ENCODE measurements at places on chromosomes 7 and 10.
A peak's percentile ranks its signal among the peaks of the same experiment; 100 is the strongest.

GRCh38 chr10:107616463-107617410, 452.2 kb upstream of the SORCS1 start:
- no peak for DNase-seq

DNA sequence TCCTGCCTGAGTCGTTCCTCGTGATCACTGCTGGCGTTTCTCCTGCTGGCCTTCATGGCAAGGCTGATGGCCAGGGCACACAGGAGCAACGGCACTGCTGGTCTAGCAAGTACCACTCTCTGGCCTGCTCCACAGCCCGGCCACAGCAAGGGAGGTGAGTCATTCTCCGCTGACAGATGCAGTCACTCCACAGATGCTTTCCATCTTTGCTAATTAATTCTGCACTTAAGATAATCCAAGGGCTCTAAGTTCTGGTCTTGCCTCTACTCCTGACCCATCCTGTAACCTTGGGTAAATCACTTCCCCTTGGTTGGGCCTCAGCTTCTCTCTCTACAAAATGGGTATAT, 244.4 kb downstream of the RPS24 start:
- DNase-seq = no peak

- no peak for DNase-seq
Observed at GRCh38 chr10:28910956-28911355, 233.6 kb downstream of the BAMBI start.

DNA sequence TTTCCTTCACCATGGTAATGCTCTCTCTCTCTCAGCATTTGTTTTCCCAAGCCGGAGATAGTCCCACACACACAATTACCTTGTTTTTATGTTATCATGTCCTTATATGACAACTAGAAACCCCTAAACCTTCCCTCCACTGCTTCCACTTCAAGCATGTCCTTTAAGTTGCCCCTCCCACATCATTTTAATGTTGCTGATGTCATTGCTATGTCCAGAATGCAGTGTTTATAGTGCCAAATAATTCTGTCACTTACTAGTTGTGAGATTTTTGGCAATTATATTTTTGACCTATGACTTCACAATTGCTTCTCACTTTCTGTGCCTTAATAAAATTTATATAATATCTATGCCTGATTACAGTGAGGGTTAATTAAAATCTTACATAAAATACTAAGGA, 645.9 kb downstream of the XPNPEP1 start:
- DNase-seq = no peak

GRCh38 chr7:48742079-48742798, 182.1 kb upstream of the CDC14C start:
- DNase-seq = no peak

- no peak for DNase-seq
Observed at GRCh38 chr7:20786049-20786412, 655 bp downstream of the SP8 start.

- no peak for DNase-seq
Observed at GRCh38 chr10:97426776-97427570, 982 bp downstream of the PGAM1 start.

GRCh38 chr7:7617550-7617949, 23.0 kb upstream of the UMAD1 start:
- no peak for DNase-seq

- peak; percentile 52 for DNase-seq
Observed at GRCh38 chr10:114874827-114875411, 53.3 kb downstream of the FHIP2A start.

GRCh38 chr7:150721970-150722373, 5.6 kb downstream of the GIMAP1 start:
- DNase-seq = no peak

DNA sequence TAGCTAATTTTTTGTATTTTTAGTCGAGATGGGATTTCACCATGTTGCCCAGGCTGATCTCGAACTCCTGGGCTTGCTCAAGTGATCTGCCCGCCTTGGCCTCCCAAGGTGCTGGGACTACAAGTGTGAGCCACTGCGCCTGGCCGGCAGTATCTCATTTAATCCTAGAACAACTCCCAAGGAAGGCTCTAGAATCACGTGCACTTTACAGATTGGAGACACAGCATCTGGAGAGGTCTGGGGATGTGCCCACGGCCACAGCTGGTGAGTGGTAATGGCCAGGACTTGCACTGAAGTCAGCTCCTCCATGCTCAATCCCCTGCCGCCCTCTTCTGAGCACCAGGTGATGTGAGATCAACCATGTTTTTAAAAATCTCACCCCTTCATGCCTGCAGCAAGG, 43.1 kb downstream of the CARD11 start:
- no peak for DNase-seq

- DNase-seq = no peak
Observed at GRCh38 chr7:135189221-135189662, 18.7 kb upstream of the CYREN start.

- no peak for DNase-seq
Observed at GRCh38 chr7:105830405-105831301, 45.7 kb downstream of the ATXN7L1 start.

DNA sequence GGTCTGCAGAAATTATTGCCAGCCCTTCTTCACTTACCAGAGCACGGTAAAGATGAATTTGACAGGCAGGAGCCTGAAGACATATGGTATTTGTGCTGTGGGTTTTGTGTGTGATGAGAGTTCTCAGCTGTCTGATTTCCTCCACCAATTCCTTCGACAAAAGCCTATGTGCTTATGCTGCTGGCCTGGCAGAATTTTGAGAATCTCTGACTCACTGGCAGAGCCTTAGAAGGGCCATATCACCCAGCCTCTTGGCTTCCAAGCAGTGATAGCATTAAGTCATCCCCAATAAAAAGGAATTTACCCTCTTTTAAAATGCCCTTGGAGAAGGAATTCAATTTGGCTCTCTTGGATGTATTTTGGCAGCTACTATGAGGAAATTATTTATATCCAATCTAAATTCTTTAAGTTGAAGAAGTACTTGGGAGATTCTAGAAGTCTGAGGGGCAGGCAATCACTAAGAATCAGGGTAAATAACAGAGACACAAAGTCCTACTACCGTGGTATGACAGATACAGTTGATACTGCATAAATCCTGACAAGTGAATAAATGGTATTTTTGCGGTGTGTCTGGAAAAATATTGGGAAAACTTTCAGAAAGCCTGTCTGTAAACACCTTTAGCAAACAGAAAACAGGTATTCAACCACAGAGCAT, 68.6 kb upstream of the EFCAB10 start:
- DNase-seq = no peak

DNA sequence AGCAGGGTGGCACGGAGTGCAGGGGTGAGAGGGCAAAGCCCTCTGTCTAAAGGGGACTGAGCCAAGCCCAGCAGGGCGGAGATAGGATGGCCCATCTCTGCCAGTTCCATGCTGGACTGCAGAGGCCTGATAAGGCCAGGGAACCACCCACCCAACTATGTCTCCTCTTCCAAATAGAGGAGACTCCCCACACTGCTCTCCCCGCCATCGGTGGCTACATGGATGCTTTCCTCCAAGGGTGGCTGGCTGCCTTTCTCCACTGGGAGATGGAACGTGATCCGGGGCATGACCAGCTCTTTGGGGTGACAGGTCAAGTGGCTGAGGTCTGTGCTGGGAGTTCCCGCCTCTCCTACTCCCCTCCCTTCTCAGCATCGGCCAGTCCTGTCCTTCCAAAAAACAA, 58.1 kb upstream of the MXI1 start:
- DNase-seq = no peak

DNA sequence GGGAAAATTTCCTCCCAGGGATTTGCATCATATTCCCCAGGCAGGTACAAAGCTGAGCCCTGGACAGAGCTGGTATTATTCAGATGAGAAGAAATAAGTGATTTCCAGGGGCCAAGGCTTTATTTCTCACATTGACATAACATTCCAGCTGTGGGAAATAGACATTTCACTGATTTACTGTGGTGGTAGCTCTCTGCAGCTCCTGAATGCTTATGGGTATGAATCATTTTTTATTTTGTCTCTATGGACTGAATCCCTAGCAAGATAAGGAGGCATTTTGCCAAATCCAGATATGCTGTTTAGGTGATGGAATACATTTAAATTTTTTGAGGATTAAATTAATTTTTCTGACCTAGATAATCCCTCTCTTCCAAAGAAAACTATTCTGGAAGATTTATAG, 97.9 kb downstream of the MTPN start:
- DNase-seq = no peak

- no peak for DNase-seq
Observed at GRCh38 chr7:67823345-67823744, 826.7 kb downstream of the TYW1 start.

DNA sequence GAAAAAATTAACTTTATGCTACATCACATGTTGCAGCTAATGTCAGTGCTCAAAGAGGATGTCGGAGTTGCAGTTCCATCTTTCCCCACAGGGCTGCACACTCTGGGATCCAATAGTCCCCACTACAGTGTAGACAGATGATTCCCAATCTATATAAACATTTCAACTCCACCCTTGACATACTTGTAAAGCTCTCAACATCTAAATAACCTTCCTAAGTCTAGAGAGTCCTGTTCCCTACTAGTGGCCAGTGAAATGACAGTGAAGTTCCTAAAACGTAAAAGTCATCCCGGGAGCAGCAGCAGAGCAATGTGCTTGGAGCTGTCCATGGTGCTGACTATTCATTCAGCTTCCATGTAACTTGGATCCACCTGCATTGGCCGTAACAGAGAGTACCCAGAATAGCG, 145.1 kb downstream of the GRM8 start:
- peak; percentile 79 for DNase-seq

- DNase-seq = no peak
Observed at GRCh38 chr7:28711114-28711513, 247.0 kb downstream of the TRIL start.

DNA sequence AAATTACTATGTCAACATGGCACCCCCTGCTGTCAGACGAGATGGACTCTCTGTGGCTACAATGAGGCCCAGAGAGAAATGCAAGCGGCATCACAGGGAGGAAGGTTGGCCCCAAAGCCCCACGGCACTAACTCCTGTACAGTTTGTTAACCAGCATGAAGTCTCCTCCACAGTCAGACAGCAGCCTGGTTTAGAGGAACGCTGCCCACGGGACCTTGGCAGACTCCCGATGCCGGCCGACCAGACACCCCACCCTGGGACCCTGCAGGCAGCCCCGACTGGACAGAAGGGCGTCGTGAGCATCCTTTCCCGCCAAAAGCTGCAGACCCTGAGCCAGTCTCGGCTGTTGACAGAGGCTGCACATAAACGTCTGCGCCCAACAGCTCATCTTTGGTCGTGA, 158.8 kb downstream of the DIP2C start:
- DNase-seq = no peak

DNA sequence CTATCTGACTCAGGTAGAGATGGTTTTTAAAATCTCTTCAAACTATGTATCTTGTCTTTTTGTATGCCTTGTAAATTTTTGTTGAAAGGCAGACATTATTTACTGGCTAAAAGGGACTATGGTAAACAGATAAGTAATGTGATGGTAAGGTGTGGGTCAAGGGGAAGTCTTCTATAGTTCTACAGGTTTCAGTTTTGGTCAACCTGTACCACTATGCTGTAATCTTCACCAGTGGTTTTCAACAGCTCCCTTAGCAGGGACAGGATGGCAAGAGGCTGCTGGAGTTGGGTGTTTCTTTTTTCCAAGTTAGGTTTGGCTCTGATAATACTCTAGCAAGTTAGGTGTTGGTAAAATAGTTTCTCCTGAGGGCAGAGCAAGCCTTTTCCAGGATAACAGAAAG, 32.7 kb upstream of the FZD8 start:
- no peak for DNase-seq

DNA sequence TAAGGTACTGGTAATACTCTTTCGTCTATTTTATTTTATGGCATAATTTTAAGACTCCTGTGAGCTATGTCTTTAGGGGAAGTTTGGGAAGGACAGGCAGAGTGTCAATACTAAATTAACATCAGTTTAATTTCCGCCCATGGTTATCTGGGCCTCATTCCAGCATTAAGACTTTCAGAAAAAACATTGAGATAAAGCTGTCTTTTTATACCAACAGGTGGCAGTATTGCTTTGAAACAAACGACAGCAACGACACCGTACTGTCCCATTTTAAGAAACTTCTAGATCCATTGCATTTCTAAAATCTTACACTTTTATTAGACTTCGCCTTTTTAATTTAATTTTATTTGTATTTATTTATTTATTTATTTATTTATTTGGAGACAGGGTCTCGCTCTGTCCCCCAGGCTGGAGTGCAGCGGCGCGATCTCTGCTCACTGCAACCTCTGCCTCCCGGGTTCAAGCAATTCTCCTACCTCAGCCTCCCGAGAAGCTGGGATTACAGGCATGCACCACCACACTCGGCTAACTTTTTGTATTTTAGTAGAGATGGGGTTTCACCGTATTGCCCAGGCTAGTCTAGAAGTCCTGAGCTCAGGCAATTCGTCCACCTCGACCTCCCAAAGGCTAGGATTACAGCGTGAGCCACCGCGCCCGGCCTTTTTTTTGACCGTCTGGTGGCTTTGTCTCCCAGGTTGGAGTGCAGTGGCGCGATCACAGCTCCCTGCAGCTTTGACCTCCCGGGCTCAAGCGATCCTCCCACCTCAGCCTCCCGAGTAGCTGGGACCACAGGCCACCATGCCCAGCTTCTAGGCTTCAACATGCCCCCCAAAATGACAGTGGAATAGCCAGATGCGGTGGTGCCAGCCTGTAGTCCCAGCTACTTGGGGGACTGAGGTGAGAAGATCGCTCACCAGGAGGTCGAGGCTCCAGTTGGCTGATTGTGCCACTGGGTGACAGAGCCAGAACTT, 78.7 kb upstream of the C1GALT1 start:
- peak; percentile 46 for DNase-seq

DNA sequence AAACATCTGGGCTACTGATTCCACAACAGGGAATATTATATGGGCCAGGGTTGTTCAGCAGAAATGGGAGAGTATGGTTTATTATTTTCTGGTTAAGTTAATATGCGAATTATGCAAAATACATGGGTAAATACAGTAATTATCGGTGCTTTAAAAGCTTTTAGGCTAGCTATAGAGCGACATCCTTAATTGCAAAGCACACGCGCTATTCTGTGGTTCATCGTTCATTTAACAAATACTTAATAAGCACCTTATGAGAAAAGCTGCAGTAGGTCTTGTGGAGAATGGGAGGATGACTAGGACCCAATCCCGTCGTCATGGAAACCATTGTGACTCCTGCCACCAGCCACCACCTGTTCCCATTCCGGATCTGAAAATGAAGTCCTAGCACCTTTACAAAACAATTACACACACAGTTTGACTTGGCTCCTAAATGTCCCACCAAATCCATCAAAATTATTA, 623 bp upstream of the CEP41 start:
- DNase-seq = peak; percentile 33

GRCh38 chr10:44070282-44070681, 314.6 kb downstream of the CXCL12 start:
- no peak for DNase-seq

GRCh38 chr10:55509168-55509567, 708.1 kb upstream of the PCDH15 start:
- DNase-seq = no peak

DNA sequence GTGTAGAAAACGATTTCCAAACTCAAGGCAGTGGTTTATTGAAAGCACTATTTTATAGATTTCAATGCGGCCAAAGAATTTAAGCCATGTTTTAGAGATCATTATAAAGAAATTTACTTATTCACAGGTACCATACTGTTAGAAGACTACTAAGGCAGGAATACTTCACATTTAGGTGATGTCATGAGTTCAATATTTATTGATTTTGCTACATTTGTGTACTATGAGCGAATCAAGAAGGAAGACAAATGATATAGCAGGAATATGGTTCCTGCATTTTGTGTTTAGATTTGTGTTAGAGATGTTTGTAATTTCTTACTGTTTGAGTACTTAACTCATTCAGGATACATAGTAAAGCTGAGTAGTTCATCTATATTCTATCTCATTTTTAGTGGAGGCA, 1.7 kb upstream of the FBXW4 start:
- no peak for DNase-seq
